ENCODE measurements at places on chromosomes 6 and 20.

DNA sequence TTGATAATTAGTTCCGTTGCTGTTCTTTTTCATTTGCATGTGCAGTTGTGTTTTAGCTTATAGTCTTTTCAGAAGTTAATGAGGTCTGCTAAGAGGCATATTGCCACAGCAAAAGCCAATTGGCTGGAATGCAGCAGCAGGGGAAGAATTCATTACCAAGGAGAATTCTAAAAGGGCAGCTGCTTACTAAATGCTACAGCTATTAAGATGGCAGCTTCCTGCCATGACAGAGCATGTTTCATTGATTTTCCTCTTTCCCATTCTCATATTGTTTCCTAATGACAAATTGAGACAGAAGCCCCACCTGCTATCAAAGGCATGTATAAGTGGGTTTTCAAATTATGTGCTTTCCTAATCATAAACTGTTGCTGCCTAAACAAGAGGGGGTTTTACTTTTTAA lies 66.6 kb downstream of the CLVS2 start:
- no peaks in the 10 kb centered on the region for H3K4me1 ChIP-seq
- no peaks in the 10 kb centered on the region for H3K27me3 ChIP-seq
- H3K4me3 ChIP-seq: no peak overlapping the region
- H3K27ac ChIP-seq: no peak overlapping the region
- DNase-seq: no peak

DNA sequence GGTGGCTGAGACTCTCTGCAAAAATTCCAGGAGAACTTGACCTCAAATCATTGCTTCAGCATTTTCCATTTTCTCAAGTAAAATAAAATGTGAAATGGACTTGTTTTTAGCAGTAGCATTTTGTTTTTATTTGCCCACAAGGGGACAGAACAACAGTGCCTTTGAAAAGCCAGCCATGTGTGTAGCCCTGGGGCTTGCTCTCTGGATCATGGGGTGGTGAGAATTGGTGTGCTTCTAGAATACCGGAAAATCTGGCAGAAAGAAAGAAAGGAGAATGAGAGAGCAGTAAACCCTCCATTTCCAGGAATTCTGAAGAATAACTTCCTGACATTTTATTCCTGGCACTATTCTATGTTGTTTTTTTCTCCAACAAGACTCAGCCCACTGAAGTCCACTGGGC lies 254.7 kb upstream of the MOCS1 start:
- no peak for DNase-seq
- no peaks in the 10 kb centered on the region for H3K27me3 ChIP-seq
- no peak overlapping the region for H3K4me3 ChIP-seq
- no peaks in the 10 kb centered on the region for H3K36me3 ChIP-seq
- H3K4me1 ChIP-seq: no peaks in the 10 kb centered on the region

DNA sequence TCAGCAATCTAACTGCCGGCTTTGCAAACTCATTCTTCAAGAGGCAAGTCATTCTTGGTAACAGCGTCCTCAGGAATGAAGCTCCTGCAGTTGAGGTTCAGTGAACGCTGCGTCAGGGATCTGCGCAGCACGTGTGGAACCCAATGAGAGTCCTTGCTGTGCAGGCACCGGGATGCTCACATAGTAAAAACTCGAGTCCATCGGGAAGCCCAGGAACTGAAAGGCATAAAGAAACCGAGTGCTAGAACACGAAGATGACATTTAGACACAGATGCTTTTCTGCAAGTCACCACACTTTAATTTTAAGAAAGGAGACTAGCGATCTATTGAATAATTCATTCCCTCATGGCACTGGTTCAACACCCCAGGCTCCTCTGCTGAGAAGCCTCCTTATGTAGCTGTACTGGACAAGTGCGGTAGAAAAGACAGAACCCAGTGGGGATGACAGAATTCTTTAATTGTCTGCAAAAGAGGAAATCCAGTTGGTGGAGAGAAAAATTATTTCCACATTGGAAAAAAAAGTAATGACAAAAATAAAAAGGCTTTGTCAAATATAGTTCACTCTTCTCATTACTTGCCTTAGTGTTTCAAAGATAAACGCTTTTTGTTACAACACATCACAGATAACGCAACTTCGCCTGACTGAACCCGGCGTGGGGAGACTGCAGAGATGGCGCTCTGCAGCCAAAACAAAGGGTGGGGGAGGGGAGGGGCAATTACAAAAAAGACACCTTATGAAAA lies 1.9 kb upstream of the AFDN start:
- no peak overlapping the region for H3K4me3 ChIP-seq
- H3K27me3 ChIP-seq: no peaks in the 10 kb centered on the region
- no peak overlapping the region for H3K27ac ChIP-seq
- no peak for DNase-seq

DNA sequence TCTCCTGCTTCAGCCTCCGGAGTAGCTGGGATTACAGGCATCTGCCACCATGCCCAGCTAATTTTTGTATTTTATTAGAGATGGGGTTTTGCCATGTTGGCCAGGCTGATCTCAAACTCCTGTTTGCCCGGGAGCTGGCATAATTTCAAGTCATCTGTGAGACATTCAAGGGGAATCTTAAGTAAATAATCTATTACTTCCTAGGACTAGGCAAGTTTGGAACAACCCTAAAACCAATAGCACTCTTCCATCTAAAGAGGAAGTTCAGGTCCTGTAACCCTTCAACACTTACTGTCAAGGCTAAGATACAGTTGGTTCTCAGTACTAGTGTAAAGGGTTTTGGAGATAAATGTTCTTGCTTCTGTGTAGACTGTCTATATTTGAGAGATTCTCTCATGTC lies 267.8 kb upstream of the IRAK1BP1 start:
- H3K36me3 ChIP-seq: no peaks in the 10 kb centered on the region
- DNase-seq: no peak
- no peak overlapping the region for H3K4me3 ChIP-seq

DNA sequence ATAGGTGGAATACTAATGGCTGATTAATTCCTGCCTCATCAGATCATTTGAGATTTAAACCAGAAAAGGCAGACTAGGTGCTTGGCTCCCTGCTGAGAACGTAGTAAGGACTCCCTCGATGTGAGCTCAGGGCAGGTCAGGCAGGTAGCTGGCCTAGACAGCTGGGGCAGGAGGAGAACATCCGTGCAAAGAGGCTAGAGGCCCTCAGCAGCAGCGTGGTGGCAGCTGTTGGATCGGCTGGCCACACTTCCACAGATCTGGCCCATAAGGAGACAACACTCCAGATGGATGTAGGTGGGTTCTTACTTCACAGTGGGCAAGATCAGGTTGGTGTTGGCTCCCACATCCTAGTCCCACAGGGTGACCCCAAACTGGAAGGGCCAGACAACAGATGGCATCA lies 38.5 kb downstream of the EYA2 start:
- no peak for DNase-seq
- H3K4me1 ChIP-seq: no peaks in the 10 kb centered on the region
- no peak overlapping the region for H3K4me3 ChIP-seq
- no peaks in the 10 kb centered on the region for H3K36me3 ChIP-seq

- no peaks in the 10 kb centered on the region for H3K27me3 ChIP-seq
- no peak overlapping the region for H3K4me3 ChIP-seq
- H3K27ac ChIP-seq: no peak overlapping the region
- no peaks in the 10 kb centered on the region for H3K36me3 ChIP-seq
- H3K4me1 ChIP-seq: no peaks in the 10 kb centered on the region
These were observed 618.0 kb upstream of the FLRT3 start for GRCh38 chr20:14955399-14955798.

DNA sequence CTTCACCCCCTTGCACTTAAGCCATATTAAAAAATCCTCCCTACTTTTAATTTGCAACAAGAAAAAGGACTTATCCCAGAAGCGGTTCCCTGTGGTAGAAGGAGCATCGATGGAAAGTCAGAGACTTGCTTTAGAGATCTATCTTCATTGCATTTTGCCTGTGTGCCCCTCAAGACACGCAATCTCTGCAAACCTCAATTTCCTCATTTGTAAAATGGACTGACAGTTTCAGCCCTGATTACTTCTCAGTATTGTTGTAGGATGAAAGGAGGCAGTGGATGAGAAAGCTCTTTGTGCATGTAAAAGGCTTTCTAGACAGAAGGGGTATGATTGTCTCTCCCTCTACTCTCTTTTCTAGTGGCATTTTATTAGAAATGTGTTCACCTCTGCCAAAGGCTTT lies 410.2 kb downstream of the CDC5L start:
- no peaks in the 10 kb centered on the region for H3K4me1 ChIP-seq
- H3K27ac ChIP-seq: no peak overlapping the region

DNA sequence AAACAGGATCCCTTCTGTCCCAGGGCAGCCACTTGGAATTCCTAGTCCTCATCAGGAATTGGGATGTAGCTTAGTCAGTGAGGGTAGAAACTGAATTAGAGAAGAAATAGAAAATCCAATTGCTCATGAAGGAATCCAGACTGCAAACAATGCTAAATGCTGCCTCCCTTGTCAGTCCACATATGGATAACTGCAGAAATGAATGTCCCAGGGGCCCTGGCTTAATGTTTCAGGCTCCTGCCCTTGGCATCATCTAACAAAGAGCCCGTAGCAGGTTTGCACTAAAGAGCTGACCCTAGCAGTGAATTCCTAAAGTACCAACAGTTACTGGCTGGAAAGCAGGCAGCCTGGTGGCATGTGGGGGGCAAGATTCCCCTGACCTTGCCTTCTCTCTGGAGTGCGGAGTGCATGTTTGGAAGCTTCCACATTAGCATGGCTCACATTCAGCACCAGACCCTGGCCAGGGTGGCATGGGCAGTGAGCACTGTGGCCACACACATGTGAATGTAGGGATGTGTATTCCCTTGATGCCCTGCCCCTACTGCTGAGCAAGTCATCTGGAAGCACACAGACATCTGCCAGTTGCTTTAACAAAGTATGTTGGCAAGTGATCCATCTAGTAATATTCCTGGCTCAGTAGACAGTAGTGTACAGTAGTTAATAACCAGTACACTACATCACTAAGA lies 394.5 kb downstream of the CDC5L start:
- no peak overlapping the region for H3K27ac ChIP-seq
- DNase-seq: no peak
- no peaks in the 10 kb centered on the region for H3K36me3 ChIP-seq
- H3K4me3 ChIP-seq: no peak overlapping the region
- H3K4me1 ChIP-seq: no peaks in the 10 kb centered on the region

DNA sequence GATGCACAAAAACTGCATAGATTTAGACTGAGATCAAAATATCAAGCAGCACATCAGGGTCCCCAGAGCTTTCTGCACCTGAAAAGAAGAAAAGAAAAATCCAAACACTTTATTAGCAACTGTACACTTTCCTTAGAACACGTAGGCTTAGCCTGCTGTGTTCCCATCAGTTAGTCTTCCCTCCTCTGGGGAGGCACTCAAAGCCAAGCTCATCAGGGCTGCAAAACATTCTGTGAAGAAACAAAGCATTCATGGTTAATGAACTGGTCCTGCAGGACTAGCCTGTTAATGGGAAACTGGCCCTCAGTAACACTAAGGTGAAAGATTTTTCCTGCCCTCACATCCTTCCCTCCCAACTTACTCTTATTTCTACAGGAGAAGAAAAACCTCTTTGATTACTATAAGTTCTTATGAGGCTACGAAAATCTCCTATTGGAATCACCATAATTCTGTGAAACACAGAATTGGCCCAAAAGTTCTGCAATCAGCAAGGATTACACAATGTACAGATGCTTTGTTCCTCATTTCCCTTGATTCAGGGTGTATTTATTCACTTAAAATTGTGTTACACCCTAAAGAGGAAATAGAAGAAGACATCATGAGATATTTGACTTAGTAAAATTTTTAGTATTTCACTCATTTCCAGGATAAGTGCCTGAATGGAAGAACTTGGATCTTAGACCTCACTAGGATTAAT lies 901.0 kb upstream of the MAP3K7 start:
- no peak overlapping the region for H3K4me3 ChIP-seq
- H3K27me3 ChIP-seq: no peaks in the 10 kb centered on the region
- H3K4me1 ChIP-seq: no peaks in the 10 kb centered on the region
- H3K36me3 ChIP-seq: no peaks in the 10 kb centered on the region

DNA sequence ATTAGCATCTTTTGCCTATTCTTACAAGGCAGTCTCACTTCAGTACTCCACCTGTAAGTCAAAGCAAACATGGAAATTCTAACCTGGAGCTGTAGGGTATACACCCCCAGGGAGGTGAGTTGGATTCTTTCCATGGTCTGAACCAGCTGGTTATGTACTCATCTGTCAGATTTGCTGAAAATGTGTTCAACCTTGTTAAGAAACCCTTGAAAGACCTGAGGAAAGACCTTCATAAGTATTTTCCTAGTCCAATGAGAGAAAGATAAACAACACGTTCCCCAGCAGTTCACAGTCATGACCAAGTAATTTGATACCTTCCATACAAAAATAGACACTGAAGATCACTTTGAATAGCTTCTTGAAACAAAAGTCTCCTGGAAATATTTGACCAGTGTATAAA lies 42.5 kb downstream of the ID4 start:
- H3K36me3 ChIP-seq: no peaks in the 10 kb centered on the region
- no peaks in the 10 kb centered on the region for H3K27me3 ChIP-seq
- no peaks in the 10 kb centered on the region for H3K4me1 ChIP-seq
- DNase-seq: no peak
- H3K27ac ChIP-seq: no peak overlapping the region

DNA sequence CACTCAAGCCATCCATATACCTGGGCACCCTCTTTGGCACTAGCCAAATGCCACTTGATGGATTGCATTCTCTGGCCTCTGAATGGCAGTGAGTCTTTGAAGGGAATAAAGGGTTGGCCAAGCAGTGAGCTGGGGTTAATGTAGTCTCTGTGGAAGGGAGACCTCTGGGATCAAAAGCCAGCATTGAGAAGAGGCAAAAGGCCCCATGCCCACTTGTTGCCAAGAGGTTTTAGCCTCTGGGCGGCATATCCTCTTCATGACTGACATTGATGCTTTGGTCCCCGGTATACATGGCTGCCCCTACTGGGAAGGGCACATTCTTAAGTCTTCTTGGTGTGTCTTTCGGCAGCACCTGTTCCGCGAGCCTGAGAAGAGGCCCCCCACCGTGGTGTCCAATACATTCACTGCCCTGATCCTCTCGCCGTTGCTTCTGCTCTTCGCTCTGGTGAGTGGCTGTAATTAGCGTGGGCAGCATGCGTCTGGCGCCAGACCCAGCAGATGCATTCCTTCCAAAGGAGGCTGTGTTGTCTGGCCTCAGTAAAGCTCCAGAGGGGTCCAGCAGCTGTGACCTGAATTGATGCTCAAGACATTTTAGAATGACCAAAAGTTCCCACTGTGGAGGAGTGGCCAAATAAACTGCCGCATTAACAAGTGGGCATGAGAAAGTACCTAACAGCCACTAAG lies 29.5 kb downstream of the GHRH start:
- H3K27me3 ChIP-seq: no peaks in the 10 kb centered on the region
- no peak overlapping the region for H3K4me3 ChIP-seq
- no peaks in the 10 kb centered on the region for H3K4me1 ChIP-seq
- peaks cover 29% of the 10 kb centered on the region for H3K36me3 ChIP-seq

DNA sequence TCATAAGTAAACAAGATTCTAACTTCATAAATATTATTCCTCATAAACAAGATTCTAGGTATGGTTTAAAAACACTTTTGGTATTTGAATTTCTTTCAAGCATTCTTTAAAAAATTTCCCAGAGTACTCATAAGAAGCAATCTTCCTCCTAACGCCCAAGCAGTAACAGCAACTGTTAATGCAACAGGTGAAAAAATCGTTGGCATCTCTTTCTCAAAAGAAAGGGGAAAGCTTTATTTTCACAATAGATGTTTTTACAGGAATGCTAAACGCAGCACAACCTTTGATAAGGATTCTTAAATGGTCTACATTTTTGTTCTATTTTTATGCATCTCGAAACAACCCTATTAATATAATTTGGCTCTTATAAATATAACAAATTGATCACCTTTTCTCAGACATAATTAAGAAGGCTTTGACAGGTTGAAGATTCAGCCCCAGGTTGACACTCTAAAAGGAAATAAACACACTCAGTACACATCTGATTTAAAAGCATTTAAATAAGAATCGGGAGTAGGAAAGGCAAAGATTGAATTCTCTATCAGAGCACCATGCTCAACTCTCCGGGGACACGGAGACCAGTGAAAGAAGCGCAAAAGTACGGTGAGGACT lies 634 bp downstream of the AHI1 start:
- H3K4me1 ChIP-seq: peaks cover 4% of the 10 kb centered on the region
- H3K27me3 ChIP-seq: no peaks in the 10 kb centered on the region
- peak overlapping the region; percentile 71 for H3K4me3 ChIP-seq
